Calu3 (cell line): ENCODE measurements at places on chromosomes 5 and 9. TPM values are rescaled to one million over a fixed set of nuclear protein-coding genes. Genes with fewer than 3 reads are reported as not detected.
A peak's percentile ranks its signal among the peaks of the same experiment; 100 is the strongest.

GRCh38 chr9:105069696-105070095, 141.7 kb upstream of the ABCA1 start:
- H3K4me1 ChIP-seq: peaks cover 17% of the 10 kb centered on the region
- no peaks in the 10 kb centered on the region for H3K27me3 ChIP-seq
- H3K4me3 ChIP-seq: no peak overlapping the region
- peaks cover 4% of the 10 kb centered on the region for H3K36me3 ChIP-seq
- no peak for DNase-seq

Gene LRRC70
- total RNA-seq: 1.1 and 2.1 TPM in 2 replicates

GRCh38 chr9:116685166-116685565, 1.9 kb upstream of the TRIM32 start:
- DNase-seq: no peak
- peaks cover 12% of the 10 kb centered on the region for H3K4me1 ChIP-seq
- peaks cover 12% of the 10 kb centered on the region for H3K36me3 ChIP-seq
- H3K27ac ChIP-seq: no peak overlapping the region
- H3K27me3 ChIP-seq: peaks cover 16% of the 10 kb centered on the region

GRCh38 chr9:35051069-35051967, 21.1 kb downstream of the VCP start:
- H3K36me3 ChIP-seq: peaks cover 58% of the 10 kb centered on the region
- no peaks in the 10 kb centered on the region for H3K27me3 ChIP-seq
- H3K27ac ChIP-seq: peak overlapping the region; percentile 0
- no peaks in the 10 kb centered on the region for H3K4me1 ChIP-seq
- DNase-seq: peak; percentile 46

Gene SLC35D2
- 20.1 and 21.6 TPM in 2 replicates for total RNA-seq

DNA sequence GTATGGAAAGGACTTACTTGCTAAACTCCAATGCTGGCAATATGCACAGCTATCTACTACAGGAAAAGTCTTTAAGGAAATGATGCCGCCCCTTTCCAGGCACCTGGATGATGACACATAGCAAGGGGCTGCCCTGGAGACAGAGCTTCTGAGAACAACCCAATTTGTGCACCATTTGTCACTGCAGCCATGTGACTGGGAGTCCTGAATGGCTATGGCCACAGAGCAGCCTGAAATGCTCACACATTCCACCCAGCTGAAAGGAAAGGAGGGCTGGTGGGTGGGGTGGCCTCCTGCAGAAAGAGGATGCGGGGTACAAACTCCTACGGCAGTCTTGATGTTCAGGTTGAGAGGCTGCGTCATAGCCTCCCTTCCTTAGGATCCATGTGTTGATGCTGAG, 70.1 kb upstream of the FSTL4 start:
- no peak overlapping the region for H3K4me3 ChIP-seq
- no peak for DNase-seq
- H3K36me3 ChIP-seq: no peaks in the 10 kb centered on the region
- H3K4me1 ChIP-seq: no peaks in the 10 kb centered on the region
- peaks cover 100% of the 10 kb centered on the region for H3K27me3 ChIP-seq

GRCh38 chr5:132668706-132669454, 4.9 kb upstream of the IL4 start:
- DNase-seq: no peak
- H3K27ac ChIP-seq: no peak overlapping the region
- no peaks in the 10 kb centered on the region for H3K36me3 ChIP-seq

DNA sequence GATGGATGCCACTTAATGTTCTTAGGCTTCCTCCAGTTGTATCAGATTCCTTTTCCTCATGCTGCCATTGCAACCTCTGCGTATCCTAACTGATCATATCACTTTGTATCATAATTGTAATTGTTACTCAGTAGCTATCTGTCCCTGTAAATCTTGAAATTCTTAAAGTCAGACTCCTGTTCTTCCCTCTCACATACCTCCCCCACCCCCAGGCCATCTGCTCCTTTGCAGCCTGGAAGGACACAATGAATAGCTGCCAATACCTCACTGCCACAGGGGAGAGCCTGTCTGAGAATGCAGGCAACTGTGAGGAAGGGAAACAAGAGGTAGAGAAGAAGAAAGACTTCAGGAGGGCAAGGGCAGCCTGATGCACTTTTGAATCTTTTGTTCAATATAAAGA, 228.5 kb downstream of the ENC1 start:
- no peak overlapping the region for H3K4me3 ChIP-seq
- peaks cover 56% of the 10 kb centered on the region for H3K4me1 ChIP-seq
- H3K36me3 ChIP-seq: peaks cover 9% of the 10 kb centered on the region
- DNase-seq: no peak

DNA sequence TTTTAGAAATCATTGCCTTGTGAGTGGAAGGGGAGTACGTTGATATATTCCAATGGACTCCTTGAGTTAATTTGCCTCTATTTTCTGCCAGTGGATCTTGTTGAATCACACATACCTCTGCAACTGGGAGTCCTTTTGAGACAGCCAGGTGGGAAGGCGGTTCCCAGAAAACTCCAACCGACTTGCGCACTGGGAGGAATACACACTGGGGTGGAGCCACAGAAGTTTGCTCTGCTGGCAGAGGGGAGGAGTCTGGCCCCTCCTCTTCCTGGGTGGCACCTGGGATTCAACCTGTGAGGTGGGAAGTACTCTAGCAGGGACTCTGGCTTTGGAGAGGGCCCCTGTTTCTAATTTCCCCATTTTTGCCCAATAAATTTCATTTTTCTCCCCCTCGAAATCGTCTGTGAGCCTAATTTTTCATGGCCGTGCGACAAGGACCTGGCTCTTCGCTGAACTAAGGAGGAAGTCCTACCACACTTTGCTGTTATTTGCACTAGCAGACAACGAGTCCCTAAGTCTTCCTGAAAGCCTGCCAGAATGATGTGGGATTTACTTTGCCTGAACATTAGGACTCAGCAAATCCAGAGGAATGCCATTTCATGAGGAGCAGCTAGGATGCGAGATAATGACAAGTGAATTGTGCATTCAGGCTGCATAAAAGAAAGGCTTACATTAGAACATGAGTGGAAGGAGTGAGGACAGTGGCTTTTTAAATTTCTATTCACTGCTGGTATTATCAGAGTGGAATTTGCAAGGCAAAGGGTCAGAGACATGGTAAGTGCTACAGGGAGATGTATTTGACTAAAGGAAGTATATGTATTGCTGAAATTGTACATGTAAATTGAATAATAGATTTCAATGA, 67.2 kb downstream of the PRLR start:
- H3K4me1 ChIP-seq: no peaks in the 10 kb centered on the region
- no peaks in the 10 kb centered on the region for H3K27me3 ChIP-seq
- H3K36me3 ChIP-seq: no peaks in the 10 kb centered on the region
- no peak overlapping the region for H3K4me3 ChIP-seq

DNA sequence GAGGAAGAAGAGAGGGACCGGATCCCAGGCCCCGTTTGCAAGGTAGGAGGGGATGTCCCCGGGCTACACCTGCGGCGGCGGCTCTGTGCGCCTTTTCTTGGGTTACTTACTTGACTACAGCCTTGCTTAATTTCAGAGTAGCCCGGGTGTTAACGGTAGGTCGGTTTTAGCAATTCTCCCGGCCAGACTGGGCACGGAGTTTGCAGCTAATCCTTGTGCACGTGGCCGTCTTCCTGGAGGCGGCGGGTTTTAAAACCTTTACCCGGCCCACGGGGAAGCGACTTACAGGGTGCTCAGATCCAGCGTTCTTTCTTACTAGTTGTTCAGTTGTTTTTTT, 313 bp downstream of the BRIX1 start:
- H3K27ac ChIP-seq: peak overlapping the region; percentile 72
- no peak overlapping the region for H3K4me3 ChIP-seq
- peaks cover 15% of the 10 kb centered on the region for H3K4me1 ChIP-seq

DNA sequence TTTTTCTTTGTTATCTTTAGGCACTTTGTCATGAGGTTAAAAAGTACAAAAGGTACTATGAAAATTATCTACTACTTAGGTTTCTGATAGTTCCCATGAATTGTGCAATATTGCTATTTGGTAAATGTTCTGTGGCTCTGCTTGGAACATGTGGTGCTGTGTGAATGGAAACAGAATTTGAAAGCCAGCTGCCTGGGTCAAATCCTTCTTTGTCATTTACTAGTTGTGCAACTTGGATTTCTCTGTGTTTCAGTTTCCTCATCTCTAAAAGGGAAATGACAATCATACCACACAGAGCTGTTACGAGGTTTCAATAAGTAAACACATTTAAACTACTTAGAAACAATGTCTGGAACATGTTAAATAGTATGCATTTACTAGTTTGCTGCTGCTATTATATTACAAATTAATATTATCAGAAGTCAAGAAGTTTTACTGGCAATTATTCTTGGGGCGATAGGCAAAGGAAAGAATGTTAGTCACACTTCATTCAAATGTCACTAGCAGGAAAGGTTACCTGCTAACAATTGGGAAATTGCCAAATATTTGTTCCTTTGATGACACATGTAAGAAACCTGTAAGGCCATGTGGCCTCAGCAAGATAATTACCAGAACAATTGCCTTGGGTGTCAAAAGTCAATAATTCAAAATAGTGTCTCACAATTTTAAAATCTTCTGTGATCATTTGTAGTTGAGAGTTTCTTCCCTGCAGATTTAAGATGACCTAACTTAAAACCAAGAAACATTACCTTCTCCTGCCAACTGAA, 184.8 kb downstream of the KIAA0825 start:
- peaks cover 25% of the 10 kb centered on the region for H3K4me1 ChIP-seq
- no peak overlapping the region for H3K27ac ChIP-seq
- DNase-seq: peak; percentile 25
- H3K4me3 ChIP-seq: no peak overlapping the region
- H3K27me3 ChIP-seq: no peaks in the 10 kb centered on the region
- H3K36me3 ChIP-seq: no peaks in the 10 kb centered on the region

Gene GRM6
- not detected in 2 replicates for total RNA-seq

GRCh38 chr9:121219530-121219929, 17.9 kb upstream of the RAB14 start:
- H3K36me3 ChIP-seq: no peaks in the 10 kb centered on the region
- H3K4me1 ChIP-seq: peaks cover 12% of the 10 kb centered on the region
- no peak for DNase-seq
